ENCODE measurements at places on chromosomes 5 and 9.

GRCh38 chr5:136598802-136599404, 233.6 kb upstream of the TRPC7 start:
- DNase-seq: no peak

GRCh38 chr9:109953813-109954497, 174.0 kb downstream of the PALM2AKAP2 start:
- DNase-seq: no peak

GRCh38 chr9:125617087-125617486, 89.9 kb downstream of the MAPKAP1 start:
- no peak for DNase-seq

- no peak for DNase-seq
These were observed 35.8 kb upstream of the MAMDC2 start for GRCh38 chr9:70007831-70008230.

Data from tibial nerve (tissue), 4 donors.